Activated CD4-positive, alpha-beta T cell treated with anti-CD3 and anti-CD28 coated beads, Interleukin-2, amount 10 ng/mL, durations not matched to agents 7 days and 5 days (primary cell): ENCODE measurements at places on chromosomes 5 and 9.

GRCh38 chr9:13974891-13975290, 339.1 kb downstream of the NFIB start:
- H3K4me1 ChIP-seq = no peaks in the 10 kb centered on the region
- H3K36me3 ChIP-seq = no peaks in the 10 kb centered on the region
- H3K27ac ChIP-seq = no peak overlapping the region
- no peaks in the 10 kb centered on the region for H3K27me3 ChIP-seq

DNA sequence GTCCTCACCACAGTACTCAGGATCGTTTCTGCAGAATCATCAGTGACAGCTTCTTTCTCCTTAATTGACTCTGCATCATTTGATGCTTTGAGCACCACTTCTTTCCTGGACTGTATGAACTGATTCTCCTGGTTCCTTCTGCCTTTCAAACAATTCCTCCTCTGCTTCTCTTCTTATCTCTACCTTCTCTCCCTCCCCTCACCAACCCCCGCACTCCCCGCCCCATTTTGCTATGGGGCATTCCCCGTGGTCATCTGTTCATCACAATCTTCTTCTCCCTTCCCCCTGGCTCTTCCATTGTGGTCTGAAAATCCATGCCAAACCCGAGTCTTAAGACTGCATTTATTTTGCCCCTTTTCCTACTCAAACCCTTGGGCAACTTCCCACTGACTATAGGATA, 57.9 kb downstream of the FAM78A start:
- H3K36me3 ChIP-seq = peaks cover 36% of the 10 kb centered on the region
- H3K27me3 ChIP-seq = no peaks in the 10 kb centered on the region
- no peak for DNase-seq

DNA sequence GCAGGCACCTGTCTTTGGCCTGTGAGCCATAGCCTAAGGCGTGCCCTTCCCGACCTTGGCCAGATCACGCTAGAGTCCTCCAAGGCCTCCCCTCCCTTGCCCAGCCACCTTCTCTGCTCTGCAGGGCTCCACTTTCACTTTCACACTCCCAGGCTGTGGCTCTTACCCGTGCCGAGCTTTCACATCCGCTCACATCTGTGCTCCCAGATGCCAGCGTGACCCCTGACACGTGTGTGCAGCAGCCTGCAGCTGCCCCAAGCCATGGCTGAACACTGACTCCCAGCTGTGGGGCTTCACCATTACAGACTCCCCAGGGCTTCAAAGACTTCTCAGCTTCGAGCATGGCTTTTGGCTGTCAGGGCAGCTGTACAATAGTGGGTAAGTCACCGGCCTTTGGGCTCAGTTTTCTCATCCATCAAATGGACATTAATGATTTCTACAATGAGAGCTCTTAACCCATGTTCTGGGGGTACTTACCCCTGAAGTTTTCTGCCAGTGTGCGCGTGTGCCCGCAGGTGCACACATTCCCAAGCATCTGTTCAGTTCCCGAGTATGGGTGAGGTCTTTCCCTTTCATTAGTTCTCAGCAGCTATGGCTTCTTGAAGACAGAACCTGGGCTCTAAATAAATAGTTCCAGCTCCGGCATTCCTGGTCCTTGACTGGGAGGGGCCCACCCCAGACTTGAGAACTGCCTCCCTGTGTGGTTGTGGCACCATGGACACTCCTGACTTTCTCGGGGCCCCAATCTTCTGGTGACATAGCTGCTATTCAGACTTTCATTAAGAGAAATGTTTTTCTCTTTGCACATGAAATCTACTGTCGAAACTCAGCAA, 118.6 kb downstream of the RGS3 start:
- H3K27me3 ChIP-seq = no peaks in the 10 kb centered on the region
- DNase-seq = peak; percentile 93

DNA sequence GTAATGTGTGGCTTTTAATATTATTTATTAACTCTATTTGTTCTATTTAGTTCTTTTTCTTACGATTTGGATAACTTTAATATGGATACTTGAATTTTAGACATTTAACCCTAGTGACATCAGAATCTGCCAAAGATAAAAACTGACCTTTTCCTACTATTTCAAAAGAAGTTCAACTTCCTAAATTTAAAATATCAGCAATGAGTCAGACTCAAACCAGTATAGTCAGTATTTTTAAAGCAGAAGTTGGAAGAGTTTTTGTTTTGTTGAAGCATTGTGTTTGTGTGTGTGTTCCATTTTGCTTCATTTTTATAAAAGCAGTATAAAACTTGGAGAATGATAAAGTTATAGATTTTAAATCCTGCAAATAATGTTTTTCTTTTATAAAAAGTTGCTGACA, 251.8 kb upstream of the RASA1 start:
- H3K27ac ChIP-seq = no peak overlapping the region
- H3K36me3 ChIP-seq = no peaks in the 10 kb centered on the region
- no peak for DNase-seq
- peaks cover 14% of the 10 kb centered on the region for H3K4me1 ChIP-seq
- no peak overlapping the region for H3K4me3 ChIP-seq

GRCh38 chr5:67164856-67165525, 31.6 kb downstream of the CD180 start:
- peaks cover 83% of the 10 kb centered on the region for H3K4me1 ChIP-seq
- peaks cover 85% of the 10 kb centered on the region for H3K36me3 ChIP-seq
- H3K4me3 ChIP-seq = peak overlapping the region; percentile 90
- no peaks in the 10 kb centered on the region for H3K27me3 ChIP-seq

DNA sequence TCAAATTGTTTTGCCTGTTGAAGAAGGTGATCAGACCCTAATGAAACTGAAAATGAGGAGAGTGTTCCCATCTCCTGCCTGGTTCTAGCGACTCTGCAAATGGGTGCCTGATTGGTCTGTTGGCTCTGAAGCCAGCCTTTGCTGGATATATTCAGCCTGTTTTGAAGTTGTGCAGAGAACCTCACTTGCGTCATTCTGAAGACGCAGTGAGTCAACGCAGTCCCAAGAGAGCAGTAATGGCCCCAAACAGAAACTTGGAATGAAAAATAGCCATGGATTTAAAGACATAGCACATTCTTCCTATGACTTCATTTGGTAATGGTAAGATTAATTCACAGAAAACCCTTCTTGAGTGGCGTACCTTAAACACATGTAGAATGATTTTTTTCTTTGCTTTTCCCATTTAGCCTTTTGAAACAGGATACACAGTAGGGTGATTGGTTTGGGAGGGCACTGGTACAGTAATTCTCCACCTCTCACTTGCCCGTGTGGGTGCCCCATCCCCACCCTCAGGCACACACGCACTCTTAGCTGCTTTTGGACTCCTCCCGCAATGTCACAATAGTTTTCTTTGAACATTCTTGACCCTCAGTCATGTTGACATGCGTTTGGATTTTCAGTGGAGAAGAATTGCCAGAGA, 54.1 kb upstream of the ABL1 start:
- no peak for DNase-seq
- no peak overlapping the region for H3K27ac ChIP-seq
- H3K36me3 ChIP-seq = no peaks in the 10 kb centered on the region
- no peak overlapping the region for H3K4me3 ChIP-seq
- no peaks in the 10 kb centered on the region for H3K27me3 ChIP-seq

DNA sequence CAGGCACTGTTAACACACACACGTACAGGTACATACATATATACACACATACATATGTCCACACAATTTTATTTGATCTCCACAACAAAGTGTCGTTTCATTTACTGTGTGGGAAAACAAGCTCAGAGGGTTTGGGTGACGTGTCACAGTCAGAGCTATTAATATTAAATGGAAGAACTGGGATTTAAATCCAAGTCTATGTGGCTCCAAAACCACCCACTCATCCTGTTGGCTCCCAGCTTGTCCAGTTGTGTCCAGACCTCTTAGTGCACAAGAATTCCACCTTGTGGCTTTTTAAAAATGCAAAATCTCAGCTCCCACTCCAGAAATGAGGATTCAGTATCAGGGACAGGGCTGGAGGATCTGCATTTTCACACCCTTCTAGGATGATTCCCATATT, 52.3 kb upstream of the PTPDC1 start:
- peaks cover 6% of the 10 kb centered on the region for H3K36me3 ChIP-seq
- no peak overlapping the region for H3K27ac ChIP-seq

GRCh38 chr9:135743546-135744332, 41.8 kb downstream of the KCNT1 start:
- no peaks in the 10 kb centered on the region for H3K36me3 ChIP-seq
- no peak for DNase-seq
- no peak overlapping the region for H3K27ac ChIP-seq
- H3K4me3 ChIP-seq = no peak overlapping the region
- H3K4me1 ChIP-seq = no peaks in the 10 kb centered on the region
